ENCODE measurements at places on chromosomes 3 and 15. TPM values are rescaled to one million over a fixed set of nuclear protein-coding genes. Genes with fewer than 3 reads are reported as not detected.
A peak's percentile ranks its signal among the peaks of the same experiment; 100 is the strongest.

Gene KLHL6
- not detected for total RNA-seq

Gene MNS1
- total RNA-seq: 1.5 TPM

Gene BNC1
- 25.4 TPM for total RNA-seq

Gene GOLGA8O
- not detected for total RNA-seq

Gene MOBP
- total RNA-seq: 0.08 TPM

Gene IL20RB
- total RNA-seq: 0.89 TPM

Gene CHL1
- total RNA-seq: 0.27 TPM

Gene RCN2
- total RNA-seq: 119 TPM

Gene APOD
- total RNA-seq: not detected

Gene PLAAT1
- 8.4 TPM for total RNA-seq

Gene CDCP1
- 82.0 TPM for total RNA-seq

Gene OR5K2
- total RNA-seq: not detected

DNA sequence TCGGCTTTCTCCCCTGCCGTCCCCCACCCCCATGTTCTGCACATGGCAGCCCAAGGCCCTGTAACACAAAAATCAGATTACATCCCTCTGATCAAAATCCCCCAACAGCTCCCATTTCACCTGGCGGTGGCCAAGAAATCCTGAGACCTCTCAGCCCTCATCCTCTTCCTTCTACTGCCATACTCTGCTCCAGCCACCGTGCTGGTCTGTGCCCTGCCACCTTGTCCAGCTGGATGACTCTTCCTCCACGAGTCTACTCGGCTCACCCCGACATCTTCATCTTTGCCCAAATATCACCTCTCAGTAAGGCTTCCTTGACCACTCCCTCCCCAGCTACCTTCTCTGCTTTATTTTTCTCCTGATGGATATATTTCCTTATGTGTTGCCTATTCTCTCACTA, 3.1 kb downstream of the CCDC51 start:
- DNase-seq: no peak

DNA sequence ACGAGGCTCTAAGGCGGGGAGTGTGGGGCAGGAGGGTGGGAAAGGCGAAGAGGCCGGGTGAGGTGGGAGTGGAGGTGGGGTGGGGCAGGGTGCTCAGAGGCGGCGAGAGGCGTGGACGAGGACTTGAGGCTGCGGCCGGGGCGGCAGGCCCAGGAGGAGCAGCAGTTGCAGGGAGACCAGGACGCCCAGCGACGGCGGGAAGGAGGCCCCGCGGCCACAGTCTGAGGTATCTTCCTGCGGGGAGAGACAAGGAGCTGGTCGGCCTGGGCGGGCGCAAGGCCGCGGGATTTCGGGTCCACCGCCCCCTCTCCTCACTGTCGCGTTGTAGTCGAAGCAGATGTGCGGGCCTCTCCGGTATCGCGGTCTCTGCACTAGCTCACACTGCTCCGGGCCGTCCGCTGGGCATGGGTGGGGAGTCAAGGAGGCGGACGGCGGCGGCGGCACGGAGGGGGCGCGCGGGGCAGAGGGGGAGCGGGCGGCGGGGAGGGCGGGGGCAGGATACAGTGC, 5.3 kb upstream of the TMEM115 start:
- no peak for DNase-seq

DNA sequence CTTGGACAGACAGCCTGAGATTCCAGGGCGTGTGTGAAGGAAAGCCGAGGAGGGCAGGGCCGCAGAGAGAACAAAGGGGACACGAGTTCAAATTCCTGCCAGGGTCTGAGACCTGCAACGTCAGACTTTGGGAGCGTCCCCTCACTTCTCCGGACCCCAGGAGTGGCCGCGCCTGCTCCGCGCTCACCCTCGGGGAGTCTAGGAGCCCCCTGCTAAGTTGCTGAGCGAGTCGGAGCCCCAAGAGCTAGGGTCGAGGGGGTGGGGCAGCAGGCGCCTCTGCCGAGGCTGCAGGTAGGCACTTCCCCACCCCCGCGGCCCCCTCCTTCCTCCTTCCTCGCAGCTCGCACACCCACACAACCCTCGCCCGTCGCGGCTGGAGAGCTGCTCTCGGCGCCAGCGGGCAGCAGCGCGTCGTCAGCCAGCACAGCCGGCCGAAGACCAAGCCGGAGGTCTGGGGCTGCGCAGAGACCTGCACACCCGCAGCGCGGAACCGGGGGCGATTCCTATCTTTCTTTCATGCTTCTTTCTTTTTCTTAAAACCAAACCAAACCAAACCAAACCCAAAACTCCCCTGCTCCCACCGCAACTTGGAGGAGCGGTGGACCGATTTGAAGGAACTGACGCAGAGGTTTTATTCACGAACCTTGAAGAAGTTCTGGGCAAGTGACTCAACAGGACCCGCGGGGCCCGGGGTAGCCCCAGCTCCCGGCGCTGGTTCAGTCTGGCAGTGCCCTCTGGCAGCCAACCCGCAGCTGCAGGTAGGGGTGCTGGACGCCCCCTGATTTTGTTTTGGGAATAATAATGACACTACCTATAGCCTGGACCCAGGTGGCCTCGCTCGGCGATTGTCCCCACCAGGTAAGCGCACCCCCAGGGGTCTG, at the start of gene ANKRD34C:
TSS of gene ANKRD34C (plus strand) at position 352 of the 881 bp plus-strand sequence. CDS start 10,563 bp downstream, outside the sequence.
- no peak for DNase-seq

GRCh38 chr3:62527474-62527873, 154.1 kb upstream of the FEZF2 start:
- no peak for DNase-seq

DNA sequence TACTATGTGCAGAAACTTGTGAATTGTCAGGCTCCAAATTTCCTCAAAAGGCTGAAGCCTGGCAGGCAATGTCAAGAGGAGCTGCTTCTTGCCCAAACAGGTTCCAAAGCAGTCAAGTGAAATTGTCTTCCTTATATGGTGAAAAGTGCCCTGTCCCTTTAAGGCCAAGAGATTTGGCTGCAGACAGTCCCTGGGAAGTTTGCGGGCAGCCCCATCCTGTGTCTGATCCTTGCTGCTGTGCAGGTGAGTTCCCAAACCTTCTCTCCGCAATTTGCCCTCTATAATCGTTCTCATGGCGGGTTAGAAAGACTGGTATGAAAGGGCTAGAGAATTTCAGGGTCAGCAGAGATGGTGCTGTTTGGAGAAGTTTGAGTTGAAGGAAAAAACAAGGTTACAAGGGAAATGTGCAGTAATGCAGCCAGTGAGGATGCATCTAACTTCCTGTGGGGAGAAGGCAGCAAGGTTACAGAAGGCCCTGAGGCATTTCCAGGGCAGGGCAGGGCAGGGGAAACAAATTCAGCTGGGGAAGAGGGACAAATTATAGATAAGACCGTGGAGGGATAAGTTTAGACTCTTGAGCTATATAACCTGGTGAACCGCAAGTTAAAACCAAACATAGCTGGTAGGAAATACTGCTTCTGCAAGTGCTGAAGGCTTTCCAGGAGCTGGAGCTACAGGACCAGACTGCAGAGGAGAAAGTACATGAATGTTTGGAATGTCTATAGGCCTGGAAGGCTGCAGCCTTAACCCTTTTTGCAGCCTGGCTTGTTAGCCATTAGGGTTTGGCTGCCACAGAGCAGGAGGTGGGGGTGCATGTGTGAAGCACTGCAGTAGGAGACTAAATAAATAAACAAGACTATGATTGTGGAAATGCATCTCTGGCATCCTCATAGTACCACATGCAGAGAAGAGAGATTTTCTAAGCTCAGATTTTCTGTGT, 256.2 kb upstream of the IL12A start:
- no peak for DNase-seq

DNA sequence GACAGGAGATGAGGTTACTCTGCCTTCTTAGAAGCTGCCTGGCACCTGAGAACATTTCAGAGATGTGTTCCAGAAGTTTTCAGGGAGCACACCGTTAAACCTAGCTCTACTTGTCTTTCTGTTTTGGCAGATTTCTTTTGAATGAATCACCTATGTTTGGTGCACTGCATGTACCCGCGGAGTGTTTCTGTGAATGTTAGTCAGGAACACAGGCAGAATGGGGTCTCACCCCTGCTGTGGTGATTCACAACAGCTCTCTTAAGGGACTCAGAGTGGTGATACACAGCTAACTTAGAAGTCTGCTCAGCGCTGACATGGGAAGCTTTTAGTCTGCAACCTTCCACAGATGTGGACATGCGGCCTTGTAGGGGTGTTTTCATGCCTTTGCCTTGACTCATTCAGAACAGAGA, 24.0 kb downstream of the TSEN2 start:
- peak; percentile 92 for DNase-seq

- DNase-seq: no peak
Observed at GRCh38 chr15:89406940-89407607, 72.5 kb upstream of the POLG start.

DNA sequence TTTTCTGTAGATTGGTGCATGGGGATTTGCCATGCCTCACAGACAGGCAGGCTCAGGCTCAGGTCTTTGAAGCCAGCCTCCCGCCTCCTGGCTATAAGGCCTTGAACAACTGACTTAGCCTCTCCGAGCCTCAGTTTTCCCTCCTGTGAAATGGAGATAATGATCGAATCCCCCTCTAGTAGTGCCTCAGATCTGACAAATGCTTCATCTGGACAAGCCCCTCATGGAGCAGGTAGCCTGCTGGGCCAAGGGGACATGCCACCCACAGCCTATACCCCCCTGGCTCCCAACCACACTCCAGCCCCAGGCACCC, 68.1 kb upstream of the LCTL start:
- DNase-seq: no peak

DNA sequence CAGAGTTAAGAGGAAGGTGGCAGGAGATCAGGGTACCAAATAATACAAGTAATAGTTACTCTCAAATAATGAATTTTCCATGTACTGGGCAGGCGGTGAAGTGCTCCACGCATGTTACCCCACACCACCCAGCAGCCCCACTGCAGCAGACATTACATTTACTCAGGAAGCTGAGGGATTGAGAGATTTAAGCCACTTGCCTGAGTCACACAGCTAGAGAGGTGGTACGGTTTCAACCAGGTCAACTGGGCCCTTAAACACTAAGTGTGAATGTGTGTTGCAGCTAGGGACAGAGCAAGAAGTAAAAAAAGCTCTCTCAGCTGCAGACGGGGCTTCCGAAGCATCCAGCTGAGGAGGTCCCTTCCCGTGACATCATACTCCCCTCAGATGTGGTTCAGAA, 91.3 kb downstream of the PRICKLE2 start:
- DNase-seq: no peak

DNA sequence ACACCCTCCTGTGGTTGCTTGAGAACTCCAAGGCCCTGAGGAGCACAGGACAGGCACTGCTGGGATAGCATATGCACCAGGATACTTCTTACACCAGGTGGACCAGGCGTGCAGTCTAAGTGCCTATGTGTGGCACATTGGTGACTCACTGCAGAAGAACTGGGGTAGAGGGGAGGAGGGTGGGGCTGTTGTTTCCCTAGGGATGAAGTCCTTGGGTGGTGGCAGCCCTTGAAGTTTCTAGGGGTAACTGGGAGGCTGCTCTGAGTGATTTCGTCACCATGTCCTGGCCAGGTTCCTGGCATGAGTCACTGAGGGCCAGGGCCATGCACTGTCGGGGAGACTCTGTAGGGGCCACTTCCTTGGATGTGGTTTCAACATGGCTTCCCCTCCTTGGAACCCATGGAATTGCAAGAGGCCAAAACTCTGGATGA, 15.9 kb downstream of the MYZAP start:
- peak; percentile 45 for DNase-seq

- DNase-seq: no peak
Observed at GRCh38 chr3:15361494-15362214, 29.3 kb upstream of the SH3BP5 start.

GRCh38 chr3:11954312-11954934, 49.8 kb upstream of the SYN2 start:
- no peak for DNase-seq

DNA sequence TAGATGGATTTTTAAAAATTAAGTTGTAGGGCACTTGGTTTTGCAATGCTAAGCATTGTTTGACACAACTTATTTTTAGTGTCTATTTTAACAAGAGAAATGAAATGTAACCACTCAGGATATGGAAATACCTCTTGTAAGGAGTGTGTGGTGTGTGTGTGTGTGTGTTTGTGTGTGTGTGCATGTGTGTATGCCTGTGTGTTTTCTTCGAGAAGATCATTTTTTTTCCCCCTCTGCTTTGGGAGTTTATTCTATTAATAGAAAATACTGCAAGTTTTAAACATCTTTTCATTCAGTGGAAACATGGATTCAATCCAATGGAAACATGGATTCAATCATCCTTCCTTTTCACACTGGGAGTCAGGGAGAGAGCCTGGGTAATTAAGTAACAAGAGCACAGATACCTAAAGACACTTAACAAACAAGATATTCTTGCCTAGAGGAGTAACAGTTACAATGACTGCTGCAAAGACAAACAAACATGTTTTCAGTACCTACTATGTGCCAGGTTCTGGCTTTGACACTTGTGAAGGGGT, 567.2 kb upstream of the TBL1XR1 start:
- DNase-seq: no peak

DNA sequence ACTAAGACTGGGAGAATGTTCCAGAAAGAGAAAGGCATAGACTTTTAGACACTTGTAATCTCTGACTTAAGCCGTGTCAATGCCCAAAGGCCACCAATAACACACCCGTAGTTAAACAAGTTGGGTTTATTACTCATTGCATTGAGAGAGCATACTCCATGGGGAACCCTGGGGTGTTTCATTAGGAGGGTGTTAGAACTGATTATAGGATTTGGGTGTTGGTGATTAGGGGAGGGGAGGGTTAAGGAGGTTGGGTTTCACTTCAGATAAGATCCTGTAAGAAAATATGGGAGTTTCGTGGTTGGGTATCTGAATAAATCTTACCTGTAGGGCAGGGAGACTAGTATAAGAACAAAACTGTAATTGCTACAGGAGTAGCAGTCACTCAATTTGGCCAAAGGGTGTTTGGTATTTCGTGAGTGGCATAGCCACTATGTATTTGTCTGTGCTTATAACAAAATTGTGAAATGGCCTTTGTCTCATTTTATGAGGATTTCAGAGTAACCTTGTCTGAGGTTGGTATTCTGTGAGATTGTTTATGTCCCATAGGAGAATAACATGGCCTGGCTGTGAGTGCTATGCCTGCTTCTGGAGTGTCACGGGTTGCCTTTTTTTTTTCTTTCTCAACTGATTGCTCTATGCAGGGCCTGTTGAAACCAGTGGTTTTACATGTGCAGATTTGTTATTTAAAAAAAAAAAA, 2.9 kb downstream of the HACD3 start:
- no peak for DNase-seq

GRCh38 chr3:143775459-143775858, 72.8 kb downstream of the SLC9A9 start:
- DNase-seq: peak; percentile 4

DNA sequence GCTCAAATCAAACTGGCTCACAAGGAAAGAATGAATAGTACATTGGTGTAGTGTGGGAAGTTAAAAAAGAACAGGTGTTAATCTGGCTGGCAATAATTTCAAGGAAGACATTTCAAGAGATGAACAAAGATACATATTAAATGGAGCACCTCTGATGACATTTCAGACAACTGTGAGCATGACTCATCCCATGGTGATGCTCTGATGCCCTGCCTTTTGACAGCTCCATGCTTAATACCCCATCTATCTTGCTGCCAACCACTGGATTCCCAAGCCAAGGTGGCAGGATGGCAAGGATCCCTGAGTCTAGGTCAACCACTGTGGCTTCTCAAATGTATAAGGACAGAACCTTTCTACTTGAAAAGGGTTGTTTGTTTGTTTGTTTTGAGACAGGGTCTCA, 29.3 kb downstream of the LRRC2 start:
- DNase-seq: no peak

Measured in kidney epithelial cell (primary cell).